T-helper 2 cell (primary cell): ENCODE measurements at places on chromosomes 3 and 15.

DNA sequence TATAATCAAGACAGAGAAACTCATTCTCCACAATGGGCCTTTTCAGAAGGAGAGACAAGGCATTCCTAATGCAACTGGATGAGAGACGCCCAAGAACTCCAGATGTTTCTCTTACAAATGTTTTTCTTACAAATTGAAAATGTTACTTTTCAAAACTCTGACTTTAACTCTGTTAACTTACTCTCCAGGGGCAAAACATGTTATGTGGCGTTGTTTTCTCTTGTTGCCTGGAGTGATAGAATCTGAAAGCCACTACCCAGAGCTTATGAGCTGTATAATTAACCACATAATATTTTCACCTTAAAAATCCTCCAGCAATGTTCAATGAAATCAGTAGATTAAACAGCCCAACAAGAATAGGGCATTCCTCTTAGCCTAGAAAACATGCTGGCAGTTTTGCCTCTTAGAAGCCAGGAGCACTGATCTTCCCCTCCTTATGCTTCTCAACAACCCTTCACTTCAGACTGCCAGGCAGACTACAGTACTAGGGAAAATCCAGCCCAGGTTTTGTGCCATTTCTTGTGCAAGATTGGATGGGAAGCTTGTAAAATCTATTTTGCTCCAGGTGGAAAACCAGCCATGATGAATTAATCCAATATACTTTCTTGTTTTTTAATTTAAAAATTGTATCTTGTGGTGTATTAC lies 186.7 kb upstream of the GADL1 start:
- no peak for DNase-seq

DNA sequence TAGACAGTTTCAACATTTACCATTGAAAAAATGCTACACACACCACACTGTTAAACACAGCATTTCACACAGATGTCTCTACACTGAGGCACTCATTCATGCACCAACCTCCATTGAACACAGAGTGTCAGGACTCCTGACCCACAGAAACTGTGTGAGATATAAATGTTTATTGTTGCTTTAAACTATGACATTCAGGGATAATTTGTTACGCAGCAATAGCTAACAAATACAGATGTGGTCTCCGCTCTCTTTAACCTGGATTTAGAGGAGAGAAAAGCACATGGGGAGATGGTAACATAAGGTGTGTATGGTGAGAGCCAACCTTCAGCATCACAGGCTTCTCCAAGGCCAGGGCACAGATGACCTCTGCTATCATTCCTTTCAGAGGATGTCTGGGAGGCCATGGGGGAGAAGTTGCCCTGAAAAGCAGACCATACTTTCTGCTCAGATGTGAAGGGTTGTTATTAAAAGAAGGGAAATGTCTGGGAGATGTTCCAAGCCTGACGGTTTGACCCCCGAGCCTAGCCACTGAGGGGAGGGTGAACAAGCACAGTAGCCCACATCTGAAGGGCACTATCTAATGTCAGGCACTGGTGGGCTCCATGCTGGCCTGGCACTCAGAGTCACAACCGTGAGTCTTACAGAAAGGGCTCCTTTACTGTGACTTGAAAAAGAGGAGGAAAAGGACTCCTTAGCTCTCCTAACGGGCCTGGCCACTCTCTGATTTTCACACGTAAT lies 284.5 kb upstream of the TLE3 start:
- DNase-seq: no peak

DNA sequence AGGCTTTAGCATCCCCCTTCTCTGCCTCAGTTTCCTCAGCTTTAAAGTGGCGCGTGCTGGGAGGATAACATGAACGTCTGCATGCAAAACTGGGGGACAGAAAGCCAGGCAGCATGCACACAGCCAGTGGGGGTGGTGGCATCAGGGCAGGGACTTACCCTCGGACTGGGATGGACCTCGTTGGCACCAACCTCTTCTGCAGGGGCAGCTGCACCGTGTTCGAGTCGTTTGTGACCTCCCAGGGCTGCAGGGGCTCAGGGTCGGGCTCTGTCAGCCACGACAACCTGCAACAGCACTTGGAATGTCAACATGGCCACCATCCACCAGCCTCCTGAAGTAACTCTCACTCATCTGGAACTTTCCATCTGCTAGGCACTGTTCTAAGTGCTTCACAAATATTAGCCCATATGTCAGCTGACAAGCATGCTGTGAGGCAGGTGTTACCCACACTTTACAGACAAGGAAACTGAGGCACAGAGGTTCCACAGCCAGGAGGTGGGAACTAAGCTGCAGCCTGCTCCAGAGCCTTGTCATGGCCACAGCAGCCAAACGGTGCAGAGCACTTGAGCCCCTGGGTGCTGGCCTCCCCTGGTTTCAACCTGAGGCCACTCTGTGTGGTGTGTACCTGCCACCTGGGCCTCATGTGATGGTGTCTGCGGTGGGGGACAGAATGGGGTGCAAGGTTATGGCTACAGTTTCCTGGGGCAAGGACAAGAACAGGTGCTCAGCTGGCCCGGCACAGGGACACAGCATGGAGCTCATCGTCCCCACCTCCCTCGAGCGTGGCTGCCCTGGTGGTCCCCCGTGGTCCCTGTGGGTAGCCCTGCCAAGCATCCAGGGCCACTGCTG lies 6.7 kb downstream of the C3orf22 start:
- no peak for DNase-seq

DNA sequence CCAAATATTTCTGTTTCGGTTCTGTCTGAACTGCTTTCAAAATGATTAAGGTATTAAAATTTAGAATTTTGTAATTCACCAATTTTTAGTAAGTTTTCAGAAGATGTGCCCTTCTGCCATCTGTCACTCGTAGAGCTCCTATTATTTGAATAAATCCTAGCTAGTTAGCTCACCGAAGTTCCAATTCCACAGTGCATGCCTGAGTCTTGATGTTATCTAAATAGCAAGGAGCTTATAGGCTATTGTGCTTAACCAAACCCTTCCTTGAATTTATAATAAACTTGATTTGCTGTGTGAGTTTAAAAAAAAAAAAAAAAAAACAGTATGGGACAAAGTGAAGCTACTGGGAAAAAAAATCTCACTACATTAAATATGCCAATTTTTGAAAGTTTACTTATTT lies 18.7 kb downstream of the ATP13A3 start:
- no peak for DNase-seq
